ENCODE measurements at places on chromosomes 16 and 17.

GRCh38 chr17:19398301-19399181 is 11.6 kb upstream of the MFAP4 start:
- no peak for DNase-seq

GRCh38 chr16:4323071-4323844 is 7.4 kb downstream of the GLIS2 start:
- DNase-seq: no peak

DNA sequence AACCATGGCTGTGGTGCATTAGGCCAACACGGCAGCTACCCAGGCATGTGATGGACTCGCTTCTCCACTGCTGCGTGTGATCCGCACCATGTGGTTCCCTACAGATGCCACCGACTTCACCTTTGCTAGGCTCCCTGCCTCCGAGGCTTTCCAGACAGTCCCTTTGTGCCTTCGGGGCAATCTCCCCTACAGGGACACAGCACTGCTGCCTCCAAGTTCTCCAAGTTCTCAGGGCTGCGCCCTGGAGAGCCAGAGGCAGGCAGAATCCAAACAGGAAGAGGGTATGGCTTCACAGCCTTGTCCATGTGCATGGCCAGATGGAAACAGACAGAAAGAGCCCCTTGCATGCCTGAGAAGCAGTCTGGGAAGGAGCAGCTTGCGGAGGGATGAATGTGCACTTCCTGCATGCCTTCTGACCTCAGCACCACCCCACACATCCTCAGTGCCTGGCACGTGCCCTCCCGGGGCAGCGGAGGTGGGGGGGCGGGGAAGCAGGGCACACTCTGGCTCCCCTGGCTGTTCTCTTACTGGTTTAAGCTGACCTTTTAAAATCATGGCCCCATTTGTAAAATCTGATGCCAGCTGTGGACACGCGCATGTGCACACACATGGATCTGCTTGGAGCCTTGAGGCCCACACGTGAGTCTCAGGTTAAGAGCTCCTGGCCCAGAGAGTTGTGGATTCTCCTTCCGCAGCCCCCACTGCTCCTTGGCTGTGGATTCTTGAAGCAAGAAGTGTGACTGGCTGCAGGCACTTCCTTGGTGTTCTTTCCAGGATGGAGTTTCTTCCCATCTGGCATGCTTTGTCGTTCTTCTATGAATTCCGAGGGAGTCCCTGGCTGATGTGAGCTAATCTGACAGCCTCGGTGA is 55.3 kb upstream of the MTSS2 start:
- DNase-seq: no peak

- DNase-seq: no peak
Measured at GRCh38 chr17:27320222-27320560, 26.3 kb downstream of the WSB1 start.

DNA sequence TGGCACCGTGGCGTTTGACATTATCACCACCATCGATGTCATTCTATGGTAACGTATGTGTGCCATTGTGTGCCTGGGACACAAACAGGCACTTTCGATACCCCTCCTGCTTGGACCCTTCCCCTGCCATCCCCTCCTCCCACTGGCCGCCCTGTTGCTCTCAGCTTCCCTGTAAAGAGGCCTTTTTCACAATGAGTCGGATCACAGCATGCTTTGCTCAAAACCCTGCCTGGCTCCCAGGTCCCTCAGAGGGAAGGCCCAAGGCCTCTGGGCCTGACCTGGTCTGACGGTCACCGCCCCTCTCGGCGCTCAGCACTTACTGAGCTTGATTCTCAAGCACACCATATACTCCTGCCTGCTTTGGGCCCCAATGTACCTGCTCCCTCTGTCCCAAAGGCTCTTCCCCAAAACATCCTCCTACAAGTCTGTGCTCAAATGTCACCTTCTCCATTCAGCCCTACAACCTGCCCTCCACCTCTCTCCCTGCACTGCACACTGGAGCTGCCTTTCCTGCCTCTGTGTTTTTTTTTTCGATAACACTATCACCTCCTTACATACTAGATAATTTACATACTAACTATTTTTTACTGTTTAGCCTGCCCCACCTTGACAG is 303.8 kb downstream of the SOX9 start:
- no peak for DNase-seq

DNA sequence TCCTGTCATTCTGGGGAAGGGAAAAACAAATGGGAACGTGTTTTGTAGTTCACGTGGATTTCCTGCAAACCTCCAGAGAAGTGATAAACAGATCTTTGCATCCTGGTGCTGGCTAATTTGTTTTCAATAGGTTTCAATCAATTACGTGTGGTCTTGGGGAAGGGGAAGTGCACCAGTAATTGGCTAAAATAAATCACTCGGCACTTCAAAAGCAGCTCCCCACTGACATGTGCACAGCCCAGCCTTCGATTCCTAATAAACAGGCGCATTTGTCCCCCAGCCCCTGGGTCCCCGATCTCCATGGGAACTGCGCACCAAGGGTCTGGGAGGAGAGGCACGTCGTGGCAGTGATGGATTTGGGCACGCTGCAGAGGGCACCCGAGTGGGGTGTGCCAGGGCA is 112.9 kb upstream of the GSE1 start:
- DNase-seq: no peak

DNA sequence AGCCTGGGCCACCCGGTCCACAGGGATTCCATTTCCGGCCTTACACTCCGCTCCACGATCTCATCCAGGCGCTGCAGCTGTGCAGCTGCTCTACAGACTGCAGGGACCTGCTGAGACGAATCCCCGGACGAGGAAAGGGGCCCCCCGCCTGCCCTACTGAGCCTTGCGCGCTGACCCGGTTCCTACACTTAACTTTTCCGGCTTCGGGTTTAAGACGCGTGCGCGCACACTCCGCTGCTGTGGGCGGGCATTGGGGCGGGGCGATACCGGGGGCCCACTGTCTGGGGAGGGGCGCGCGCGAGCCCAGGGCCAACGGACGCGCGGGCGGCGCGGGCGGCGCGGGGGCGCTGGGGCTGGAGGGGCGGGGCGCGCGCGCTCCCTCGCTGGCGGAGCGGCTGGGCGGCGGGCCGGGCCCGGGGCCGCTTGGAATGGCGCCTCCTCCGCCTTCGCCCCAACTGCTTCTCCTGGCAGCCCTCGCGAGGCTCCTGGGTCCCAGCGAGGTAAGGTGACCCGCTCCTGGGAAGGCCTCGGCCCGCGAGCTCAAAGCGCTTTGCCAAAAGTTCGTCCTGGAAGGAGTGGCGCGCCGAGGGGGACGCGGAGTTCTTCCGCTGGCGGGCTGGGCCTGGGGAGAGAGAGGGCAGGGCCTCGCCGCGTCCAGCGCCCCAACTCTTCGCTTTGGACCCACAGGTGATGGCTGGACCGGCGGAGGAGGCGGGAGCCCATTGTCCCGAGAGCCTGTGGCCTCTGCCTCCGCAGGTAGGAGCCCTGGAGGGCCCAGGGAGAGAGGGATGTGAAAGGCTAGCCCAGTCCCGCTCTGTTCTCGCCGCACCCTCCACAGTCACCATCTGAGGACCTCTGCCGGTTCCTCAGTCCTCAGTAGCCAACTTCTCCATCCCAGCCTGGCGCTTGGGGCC is at the start of gene TP53I13:
TSS of gene TP53I13 (plus strand) at position 371 of the 914 bp plus-strand sequence. CDS start at position 429, 58 bp downstream.
- no peak for DNase-seq

DNA sequence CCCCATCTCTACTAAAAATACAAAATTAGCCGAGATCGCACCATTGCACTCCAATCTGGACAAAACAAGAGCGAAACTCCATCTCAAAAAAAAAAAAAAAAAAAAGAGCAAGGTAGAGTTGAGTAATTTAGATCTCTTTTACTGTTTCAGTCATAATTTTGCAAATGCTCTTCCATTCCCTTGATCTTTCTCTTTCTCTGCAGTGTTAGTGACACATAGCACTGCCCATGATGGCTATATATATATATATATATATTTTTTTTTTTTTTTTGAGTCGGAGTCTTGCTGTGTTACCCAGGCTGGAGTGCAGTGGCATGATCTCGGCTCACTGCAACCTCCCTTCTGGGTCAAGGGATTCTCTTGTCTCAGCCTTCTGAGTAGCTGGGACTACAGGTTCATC is 12.2 kb upstream of the PHOSPHO1 start:
- DNase-seq: no peak

- DNase-seq: no peak
Measured at GRCh38 chr16:23160574-23160973, 11.3 kb upstream of the USP31 start.

DNA sequence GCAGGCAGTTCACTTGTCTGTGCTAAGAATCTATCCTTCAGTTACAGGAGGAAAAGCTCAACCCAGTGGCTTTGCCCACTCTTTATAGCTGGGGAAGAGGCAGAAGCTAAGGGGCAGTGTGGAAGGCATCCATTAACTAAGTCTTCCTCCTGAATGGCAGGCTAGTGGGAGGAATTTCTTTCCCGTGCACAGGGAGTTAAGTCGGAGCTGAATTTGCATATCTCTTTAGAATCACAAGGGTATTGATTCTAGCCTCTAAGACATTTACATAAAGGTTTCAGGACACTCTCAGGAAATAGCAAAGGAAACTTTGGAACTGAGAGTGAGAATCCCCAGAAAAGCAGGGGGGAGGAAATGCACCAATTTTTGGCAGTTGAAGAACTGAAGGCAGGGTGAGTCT is 245.6 kb downstream of the CA10 start:
- no peak for DNase-seq

DNA sequence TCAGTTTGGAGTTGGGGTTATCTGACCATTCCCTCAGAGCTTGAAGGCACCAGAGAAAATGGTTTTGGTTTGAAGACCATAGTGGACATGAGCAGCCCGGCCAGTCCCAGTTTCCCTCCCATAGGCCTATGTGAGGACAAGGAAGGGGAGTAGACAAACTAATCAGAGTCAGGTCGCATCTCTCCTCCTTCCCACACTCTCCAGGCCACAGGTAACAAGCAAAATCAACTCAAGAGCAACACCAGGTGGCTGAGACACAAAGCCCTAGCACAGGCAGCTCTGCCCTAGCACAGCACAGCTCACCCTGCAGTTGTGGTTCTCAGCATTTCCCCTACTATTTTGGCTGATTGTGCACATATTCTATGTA is 7.2 kb downstream of the SUPT4H1 start:
- DNase-seq: no peak

- DNase-seq: no peak
Measured at GRCh38 chr16:27928542-27928941, 135.0 kb downstream of the GSG1L start.

GRCh38 chr16:47734987-47735594 is 274.0 kb downstream of the PHKB start:
- DNase-seq: no peak

GRCh38 chr16:1414532-1415260 is at the start of gene UNKL:
UNKL (minus strand) TSS chr16:1414704; CDS start chr16:1414691, 13 bp downstream.
- no peak for DNase-seq

DNA sequence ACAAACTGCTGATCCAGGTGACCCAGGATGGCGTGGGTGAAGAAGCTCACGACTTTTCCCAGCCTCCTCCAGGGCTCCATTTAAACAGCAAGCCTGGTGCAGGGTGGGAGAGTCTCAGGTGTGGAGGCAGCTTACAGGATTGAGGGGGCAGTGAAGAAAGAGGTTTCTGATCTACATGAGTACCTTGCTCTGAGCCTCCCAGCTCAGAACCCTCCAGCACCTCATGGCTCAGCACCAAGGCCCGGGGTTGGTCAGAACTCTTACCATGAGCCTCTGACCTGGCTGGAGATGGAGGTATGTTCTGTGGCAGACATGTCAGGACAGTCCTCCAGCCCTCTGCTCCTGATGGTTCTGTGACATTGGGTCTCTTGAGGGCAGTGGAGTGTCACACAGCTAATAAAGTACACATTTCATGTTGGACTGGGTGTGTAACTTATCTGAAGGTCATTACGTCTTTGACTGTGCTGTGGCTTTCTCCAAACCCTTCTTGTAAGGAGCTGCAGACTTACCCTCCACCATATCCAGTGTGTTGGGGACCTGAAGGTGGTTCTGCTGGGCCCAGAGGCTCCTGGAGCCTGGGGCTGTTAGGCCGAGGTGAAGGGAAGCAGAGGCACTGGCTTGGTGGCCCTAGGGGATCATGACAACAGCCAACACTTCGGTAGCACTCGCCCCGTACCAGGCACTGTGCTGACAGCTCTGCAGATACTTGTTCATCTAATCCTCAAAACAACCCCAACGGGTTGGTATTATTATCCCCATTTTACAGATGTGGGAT is 3.8 kb upstream of the DCAF7 start:
- no peak for DNase-seq

All from spinal cord (tissue), 10 donors.